ENCODE measurements at places on chromosomes 5 and 9.

GRCh38 chr5:95081500-95081960 lies 203.4 kb downstream of the MCTP1 start:
- peak; percentile 95 for DNase-seq

DNA sequence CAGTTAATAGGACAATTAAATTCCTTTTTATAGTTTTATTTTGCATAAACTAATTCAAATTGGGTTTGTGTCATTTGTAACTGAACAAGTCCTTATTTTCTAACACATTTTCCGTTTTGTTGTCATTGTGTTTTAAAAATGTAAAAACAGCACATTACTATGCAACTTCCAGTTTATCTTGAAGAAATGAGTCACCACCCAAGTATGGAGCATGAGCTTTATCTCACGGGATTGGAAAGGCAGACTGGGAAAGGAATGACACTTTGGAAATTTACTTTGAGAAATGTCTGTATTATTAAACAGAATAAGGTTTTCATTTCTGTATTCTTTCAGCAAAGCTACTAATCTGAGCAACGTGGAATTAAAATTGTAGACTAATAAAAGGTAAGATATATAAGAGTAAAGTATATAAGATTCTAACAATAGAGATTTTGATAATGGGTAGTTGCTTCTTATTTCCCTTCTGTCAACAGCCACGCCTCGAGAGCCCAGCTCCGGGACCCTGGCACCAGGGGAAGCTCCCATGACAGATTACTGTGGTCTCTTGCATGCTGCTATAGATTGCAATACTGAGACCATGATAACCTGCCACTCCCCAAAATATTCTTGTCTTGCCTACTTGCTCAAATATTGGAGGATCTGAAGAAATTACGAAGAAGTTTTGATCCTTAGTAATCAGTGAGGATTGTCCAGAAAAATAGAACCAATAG lies 433.1 kb downstream of the CHSY3 start:
- DNase-seq = no peak

- DNase-seq = no peak
Measured at GRCh38 chr5:136772491-136772890, 407.1 kb upstream of the TRPC7 start.

- no peak for DNase-seq
Measured at GRCh38 chr9:109989296-109989695, 209.3 kb downstream of the PALM2AKAP2 start.

DNA sequence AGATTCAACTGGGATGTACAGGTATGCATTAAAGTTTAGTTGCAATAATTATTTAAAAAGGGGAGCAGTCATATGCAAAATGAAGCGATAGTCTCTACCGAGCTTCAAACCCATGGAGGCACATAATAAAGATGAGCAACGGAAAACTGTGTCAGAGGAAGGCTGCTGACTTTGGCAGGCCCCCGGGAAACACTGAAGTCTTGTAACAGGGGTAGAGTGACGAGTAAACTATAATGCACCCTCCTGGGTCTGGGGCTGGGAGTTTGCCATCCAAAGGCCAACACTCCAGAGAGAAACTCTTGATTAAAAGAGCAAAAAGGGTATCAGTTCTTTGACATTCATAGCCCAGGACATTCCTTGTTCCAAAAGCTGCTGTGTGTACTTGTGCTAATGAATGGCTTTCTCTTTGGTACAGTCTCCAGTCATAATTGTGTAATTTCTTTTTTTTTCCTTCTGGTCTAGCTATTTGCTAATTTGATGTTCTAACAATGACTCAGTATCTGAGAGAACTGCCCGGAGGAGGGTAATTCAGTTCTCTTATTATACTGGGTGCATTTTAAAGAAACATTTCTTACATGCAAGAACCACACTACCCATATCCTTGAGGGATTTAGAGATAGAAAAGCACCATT lies 59.2 kb downstream of the TNC start:
- no peak for DNase-seq

DNA sequence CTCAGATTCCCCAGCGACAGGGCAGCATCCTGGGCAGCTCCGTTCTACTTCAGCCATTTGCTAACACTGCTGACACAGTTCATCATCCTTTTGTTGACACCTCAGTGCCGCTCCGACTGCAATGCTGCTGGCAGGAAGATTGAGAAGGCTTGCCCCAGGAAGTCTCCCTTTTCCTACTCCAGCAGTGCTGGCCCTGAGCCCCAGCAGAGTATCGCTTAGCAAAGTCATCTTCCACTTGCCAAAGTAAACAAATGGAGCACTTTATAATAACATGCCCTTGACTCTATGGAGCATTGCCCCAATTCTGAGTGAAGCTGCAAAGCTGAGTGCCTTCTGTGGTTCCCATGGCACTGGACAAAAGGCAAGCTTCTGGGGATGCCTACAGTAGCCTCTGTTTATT lies 32.2 kb downstream of the PRLR start:
- DNase-seq = no peak

DNA sequence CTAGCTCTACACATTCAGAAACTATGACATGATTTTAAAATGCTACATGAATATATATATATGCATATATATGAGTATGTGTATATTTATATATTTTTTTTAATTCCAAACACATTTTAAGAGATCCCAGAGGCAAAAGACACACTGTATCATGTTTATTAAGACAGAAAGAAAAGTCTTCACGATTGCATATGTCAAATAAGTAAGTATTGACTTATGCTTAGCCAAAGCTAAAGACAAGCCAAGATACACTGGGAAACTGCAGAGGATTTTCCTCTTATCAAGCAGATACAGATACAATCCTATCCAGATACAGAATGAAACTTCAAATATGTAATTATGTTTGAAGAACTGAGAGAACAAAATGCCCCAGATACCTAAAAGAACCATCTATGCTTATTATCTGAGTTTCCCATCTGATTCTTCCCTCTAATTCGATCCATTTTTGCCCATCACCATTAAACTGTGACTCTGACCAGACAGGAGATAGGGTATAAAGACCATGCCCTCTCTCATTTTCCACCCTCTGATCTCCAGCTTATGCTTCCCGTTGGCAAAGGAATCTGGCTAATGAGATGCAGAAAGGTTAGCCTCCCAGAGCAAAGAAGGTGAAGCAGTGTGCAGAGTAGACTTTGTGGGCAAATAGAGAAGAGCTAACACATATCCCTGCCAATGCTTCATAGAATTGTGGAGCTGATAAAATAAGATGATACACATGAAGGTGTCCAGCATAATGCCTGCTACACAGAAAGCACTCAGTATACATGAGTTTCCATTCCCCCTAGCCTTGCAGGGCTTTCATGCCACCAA lies 131.0 kb upstream of the TARS1 start:
- DNase-seq = no peak

GRCh38 chr5:150671509-150672236 lies 10.6 kb downstream of the MYOZ3 start:
- peak; percentile 24 for DNase-seq

DNA sequence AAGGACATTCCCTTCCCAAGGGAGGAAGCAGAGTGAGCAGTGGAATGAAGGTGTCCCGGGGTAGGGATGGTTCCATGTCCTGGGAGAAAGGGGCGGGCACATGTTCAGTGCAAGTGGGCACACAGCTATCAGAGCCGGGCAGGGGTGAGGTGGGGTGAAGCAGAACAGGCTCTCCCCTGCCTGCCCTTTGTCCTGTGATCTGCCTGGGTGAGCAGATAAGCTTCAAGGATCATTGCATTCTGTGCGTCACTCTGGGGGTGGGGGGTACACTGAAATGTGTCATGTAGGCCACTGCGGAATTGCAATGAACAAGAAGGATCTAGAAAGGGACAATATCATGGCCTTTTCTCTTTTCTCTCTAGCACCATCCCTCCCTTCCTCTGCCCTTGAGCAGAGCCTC lies 61.7 kb upstream of the SHB start:
- no peak for DNase-seq

DNA sequence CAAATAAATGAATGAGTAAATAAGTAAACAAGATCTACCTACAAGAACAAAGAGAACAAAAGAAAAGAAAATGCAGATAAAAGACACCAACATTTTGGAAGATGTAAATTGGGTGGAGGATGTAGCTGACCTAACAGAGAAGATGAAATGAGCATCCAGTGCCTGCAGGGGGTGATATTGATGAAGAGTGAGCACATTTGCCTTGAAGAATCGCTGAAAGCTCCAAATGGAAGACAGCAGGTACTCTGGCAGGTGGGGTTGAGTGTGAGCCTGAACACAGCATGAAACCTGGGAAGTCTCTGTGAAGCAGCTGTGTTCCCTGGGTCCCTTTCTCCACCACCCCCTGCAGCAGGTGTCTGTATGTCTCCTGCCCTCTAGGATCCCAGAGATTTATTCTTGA lies 125.6 kb downstream of the NXNL2 start:
- peak; percentile 39 for DNase-seq

DNA sequence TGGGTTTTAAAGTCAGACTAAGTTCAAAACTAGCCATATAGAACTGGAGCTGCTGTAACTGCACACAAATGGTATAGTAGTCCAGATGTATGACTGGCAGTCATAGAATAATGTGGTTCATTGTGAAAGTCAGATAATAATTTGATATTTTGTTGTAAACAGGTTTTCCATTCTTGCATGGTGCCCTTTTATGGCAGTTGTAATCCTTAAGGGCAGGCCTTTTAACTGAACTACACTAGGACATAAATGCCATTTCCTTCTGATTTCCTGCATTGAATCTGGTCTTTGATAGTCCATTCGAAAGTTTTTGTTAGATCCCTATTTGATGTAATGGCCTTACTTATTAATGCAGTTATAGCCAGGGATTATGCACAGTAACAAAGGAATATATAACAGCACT lies 632.6 kb downstream of the PDE4D start:
- no peak for DNase-seq

DNA sequence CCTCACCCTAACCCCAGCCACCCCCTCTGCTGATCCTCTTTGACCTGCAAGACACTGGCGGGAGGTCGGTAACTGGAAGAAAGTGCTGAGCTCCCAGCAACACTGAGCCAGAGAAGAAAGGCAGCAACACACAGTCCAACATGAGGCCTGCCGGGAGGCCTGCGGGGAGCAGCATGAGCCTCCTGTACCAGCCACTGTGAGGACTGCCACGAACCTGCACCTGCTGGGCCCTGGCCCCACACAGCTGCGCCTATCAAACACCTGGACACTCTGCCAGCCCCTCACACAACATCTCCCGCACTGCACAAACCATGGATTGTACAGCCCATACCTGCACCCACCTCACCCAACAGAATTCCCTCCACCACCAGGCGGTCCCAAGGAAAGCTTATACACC lies 18.3 kb downstream of the CAMK2A start:
- no peak for DNase-seq

- DNase-seq = no peak
Measured at GRCh38 chr5:16592255-16592654, 24.5 kb downstream of the RETREG1 start.

DNA sequence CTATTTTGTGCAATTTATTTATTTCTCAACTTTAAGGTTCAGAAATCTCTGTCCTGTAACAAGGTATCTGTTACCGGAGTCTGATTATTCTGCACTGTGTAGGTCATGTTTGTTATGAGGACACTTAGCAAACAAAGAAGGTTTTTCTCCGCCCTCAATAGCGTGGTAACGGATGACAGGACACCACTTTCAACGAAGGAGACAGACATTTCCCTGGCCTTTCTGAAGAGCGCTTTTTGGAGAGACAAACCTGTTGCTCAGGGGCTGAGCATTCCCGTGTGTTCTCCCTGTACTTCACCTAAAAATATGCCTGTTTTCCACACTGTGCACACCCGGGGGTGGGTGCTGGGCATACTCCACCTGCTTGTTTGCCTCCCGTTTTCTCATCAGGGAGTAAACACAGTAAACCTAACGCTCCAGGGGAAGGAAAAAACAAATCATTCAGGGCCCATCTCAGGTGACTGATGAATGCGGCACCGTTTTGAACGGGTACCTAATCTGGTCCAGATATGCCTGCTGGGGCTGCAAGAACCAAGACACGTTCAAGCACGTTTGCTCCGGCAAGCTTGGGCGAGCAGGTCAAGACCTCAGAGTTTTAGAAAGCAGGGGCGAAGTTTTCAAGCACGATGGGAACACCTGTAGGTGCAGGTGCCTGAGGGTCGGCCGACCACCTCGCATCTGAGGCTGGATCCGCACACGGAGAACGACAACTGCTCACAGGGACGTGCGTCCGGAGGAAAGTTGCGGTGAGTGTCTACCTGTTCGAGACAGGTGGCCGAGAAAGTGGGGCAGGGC lies 859 bp downstream of the RETREG1 start:
- DNase-seq = no peak

GRCh38 chr5:30156156-30156555 lies 1037.3 kb upstream of the CDH6 start:
- no peak for DNase-seq

DNA sequence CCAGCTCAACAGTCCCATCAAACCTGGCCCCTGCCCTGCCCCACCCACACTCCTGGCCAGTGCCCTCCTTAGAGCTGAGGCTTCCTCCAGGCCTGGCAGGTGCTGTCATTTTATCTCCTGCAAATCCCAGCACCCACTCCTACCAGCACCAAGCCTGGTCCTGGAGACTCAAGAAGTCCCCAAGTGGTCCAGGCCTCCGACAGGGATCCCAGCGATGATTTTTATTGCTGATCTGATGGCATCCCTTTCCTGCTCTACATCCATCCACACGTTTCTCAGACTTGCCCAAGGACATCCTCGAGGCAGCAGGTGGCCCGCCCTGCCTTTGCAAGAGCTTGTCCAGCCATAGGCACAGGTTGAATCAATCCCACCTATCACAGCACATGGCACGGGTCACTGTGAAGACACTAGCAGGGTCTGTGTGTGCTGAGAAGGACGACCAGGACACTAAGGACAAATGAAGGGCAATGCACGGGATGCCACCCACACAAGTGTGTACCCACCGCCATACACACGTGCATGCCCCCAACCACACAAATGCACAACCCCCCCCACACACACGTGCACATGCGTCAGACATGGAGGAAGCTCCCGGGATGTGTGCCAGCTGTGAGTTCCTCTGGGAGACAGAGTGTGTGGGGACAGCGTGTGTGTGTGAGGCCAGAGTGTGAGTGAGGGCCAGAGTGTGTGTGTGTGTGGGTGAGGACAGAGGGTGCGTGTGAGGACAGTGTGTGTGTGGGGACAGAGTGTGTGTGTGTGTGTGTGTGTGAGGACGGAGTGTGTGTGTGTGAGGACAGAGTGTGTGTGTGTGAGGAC lies 62.4 kb upstream of the UBAC1 start:
- DNase-seq = peak; percentile 9

DNA sequence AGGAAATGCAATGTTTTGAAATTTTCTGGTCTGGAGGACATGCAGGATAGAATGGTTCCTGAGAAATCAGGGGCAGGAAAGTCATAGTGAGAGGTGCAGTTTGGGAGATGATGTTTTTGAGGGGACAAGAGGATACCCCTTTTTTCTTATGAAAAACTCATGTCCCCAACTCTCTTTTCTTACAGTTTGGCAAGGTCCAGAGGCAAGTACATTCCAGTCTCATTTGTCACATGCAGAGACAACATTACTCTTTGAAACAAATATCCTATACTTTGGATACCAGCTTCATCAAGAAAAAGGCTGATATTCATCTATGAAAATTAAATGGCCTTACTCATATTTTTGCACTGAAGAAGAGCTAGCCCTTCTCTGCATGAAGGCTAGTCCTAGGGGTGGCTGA lies 48.2 kb downstream of the EQTN start:
- no peak for DNase-seq

All from Kasumi-1 (cell line).